DMS79 treated with DMSO at 0.1 percent for 48 hours (cell line): ENCODE measurements at places on chromosomes 1 and 21.

GRCh38 chr1:39061951-39062350 lies 35.8 kb downstream of the NDUFS5 start:
- no peak for DNase-seq

DNA sequence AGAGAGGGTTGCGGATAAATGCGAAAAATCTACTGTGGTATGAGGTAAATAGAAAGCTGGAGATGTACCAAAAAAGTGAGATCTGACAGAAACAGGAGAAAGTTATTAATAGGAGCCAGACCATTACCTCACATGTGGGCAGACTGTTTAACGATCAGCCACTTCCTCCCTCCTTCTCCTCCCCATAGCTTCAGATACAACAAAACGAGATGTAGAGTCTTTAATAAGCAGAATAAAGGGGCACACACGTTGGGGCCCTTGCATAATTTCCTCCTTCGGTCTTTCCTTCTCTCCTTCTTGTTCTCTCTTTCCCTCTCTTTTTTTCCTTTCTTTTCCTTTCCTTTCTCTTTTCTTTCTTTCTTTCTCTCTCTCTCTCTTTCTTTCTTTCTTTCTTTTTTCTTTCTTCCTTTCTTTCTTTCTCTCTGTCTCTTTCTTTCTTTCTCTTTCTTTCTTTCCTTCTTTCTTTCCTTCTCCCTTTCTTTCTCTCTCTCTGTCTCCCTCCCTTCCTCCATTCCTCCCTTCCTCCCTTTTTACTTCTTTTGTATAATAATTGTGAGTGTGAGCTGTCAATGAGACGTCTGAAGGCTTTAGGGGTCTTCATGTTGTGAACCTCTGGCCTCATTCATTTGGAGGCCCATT lies 242.1 kb downstream of the GRIK1 start:
- no peak for DNase-seq

DNA sequence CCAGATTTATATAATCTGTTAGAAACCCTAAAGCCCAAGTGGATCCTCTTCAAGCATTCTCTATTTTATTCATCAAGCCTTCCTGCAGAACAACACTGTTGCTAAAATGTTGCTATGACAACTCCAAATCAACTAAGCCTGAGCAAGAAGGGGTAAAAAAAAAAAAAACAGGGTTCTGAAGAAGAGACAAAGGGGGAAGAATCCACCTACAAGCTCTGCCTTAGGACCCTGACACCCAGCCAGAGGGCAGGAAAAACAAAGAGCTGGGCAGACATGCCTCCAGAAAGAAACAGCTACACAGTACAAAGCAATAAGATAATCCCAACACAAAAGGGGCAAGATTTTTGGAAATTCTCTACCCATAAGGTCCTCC lies 1.3 kb downstream of the USF1 start:
- DNase-seq, result no peak

- DNase-seq, result no peak
Measured at GRCh38 chr1:75426688-75427087, 184.2 kb downstream of the SLC44A5 start.

DNA sequence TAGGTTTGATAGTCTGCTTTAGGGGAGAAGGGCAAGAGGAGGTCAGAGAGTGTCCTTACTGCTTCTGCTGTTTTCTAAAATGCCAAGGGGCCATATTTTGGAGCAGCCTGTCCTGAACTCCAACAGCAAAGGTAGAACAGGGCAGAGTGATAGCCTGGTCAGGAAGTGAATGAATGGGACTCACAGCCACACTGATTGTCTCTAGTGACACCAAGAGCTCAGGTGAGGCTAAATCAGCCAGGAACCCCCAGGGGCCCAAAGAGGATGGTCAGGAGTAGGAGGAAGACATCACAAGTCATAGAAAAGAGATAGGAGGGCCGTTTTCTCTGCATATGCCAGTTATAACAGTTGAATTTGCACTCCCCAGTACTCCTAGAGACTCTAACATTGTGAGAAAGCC lies 97.4 kb upstream of the DUSP10 start:
- DNase-seq, result no peak

DNA sequence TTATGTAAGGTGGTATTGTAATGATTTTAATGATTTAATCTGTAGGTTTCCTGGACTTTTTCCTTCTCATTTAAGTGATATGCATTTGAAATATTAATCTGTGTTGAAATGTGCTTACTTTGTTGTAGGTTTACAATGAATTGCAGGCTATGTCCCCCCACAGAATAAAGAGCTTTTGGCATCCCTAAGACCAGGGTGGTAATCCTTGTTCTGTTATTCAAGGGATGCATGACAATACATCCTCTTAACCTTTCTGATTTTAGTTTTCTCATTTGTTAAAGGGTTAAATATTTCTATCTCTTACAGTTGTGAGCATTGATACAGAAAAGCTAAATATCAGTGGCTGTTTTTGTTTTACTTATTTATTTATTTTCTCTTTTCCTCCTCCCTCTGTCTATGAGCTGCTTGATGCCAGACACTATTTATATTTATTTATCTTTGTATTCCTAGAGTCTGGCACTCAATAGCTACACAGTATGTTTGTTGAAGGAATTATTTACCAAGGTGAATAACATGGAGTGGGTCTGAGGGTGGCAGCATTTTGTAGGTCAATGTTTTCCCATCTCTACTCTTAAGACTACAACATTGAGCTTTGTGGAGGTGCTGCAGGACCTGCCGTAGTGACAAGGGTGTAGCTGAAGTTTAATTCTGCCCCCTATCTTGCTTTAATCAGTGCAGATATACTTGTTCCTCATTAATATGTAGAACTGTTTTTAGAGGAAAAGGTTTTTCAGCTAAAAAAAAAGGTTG lies 19.9 kb upstream of the ADGRL2 start:
- no peak for DNase-seq

GRCh38 chr1:19752083-19752696 lies 47.5 kb downstream of the TMCO4 start:
- no peak for DNase-seq

DNA sequence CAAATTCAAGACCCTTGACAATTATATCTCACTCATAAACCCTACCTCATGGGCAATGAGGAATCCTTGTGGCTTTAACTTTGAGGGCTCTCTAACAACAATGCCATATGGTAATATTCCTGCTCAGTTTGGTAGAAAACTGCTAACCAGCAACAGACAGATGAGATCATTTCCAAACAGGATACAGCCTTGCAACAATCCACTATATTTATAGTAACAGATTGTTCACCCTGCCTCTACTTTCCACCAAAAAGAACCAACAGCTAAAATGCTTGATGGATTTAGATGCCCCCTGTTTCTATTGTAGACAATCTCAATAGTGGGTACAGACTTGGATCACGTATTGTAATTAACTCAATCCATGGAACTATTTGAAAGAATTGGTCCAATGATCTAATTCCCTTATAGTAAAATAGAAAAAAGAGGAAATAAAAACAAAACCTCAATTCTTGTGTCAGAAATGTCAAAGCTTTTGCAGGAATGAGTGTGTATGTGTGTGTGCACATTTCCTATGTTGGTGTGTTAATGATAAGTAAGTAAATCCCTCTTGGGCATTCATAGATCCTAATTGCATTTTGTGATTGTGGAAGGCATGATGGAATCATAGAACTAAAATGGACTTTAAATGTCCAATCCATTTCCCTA lies 100.0 kb upstream of the EDEM3 start:
- DNase-seq, result peak; percentile 76

GRCh38 chr1:116686723-116687352 lies 19.3 kb upstream of the IGSF3 start:
- no peak for DNase-seq
